Dermis blood vessel endothelial cell (primary cell): ENCODE measurements at places on chromosomes 5 and 9.
A peak's percentile ranks its signal among the peaks of the same experiment; 100 is the strongest.

DNA sequence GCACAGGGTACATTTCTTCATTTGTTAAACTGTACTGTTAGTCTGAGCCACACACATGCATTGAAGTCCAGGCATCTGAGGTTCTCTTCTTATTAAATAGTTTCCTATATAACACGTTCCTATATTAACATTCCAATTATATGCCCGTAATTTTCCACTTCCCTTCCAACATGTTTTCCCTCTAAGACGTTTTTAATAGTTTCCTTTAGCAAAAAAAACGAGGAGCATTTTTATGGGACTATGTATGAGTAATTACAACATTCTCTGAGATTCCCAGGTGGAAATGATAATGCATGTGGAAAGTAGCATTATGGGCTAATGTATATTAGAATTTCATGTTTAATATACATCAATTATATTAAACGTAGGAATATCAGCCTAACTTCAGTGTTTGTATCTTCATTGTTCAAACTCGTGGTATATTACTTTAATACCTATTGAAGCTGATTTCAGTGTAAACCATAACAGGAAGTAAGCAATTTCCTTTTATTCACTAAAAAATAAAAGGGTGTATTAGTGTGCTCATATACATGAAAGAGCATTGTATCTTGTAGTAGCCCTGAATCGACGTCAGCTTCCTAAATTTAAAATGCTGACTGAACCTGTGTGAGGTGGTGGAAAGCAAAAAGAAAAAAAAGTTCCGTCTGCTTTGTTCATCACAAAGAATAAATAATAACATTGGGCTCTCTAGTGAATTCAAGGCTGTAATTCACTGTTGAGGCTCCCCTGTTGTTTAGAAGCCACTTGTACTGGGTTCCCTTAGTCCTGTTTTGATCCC lies 11.3 kb downstream of the SMARCA2 start:
- peak; percentile 90 for DNase-seq

DNA sequence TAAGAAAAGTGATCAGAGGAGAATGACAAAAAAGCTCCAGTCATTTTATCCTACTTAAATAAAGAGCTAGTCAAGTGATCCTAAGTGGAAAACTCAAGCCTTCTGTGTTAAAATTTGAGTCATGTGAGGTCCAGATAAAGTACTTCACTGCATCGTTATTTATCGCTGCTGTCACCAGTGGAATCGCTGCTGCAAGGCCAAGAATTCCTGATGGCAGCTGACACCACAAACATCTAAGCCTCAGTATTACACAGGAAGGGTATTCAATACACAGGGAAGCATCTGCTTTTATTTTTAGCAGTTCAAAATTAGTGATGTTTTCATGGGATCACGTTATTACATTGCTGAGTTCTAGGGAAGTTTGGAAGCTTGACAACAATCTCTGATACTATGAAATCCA lies 190.3 kb downstream of the GOLPH3 start:
- DNase-seq = no peak

- no peak for DNase-seq
These were observed 13.1 kb upstream of the RPL26L1 start for GRCh38 chr5:172946146-172946545.

DNA sequence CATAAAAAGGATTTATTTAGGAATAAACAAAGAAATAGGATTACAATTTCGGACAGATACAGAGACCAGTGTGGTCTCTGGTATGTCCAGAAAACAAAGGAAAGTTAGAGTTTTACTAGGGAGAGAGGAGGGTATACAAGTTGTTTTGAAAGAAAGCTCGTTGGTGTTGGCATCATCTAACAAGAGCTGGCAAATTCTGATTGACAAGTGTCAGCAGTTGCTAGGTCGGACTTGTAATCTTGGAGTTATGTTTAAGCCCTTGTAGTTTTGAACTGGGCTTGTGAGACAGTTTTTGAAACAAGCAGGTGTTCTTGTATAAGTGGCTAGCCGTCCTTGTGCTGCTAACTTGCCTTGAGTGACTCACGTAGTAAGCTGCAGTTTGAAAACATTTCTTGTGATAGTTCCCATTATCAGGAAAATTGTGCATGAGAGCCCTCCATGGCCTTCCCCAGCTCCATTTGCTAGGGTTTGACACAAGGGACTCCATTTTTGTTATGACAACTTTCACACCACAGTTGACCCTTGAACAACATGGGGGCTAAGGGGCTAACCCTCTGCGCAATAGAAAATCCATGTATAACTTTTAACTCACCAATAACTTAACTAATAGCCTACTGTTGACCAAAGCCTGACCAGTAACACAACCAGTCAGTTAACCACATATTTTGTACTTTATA lies 48.1 kb downstream of the ZNF622 start:
- no peak for DNase-seq

DNA sequence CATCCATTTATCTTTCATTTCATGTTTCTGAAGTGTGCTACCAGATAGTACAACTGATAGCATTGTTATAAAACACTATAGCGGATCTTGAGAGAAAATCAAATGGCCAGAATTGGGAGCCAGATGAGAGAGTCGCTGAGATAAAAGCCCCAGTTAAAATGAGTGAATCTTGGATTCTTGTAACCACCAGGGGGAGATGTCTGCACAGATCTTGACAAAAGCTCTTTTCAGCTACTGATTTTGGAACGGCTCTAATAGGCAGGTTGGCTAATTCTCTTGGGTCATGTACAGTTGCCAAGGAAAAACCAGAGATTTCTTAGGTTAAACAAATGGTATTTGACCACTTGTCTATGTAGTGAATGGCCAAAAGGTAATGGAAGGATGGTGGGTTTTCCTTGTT lies 21.7 kb downstream of the F2RL2 start:
- peak; percentile 85 for DNase-seq

- no peak for DNase-seq
These were observed 1523.9 kb downstream of the MAT2B start for GRCh38 chr5:165029099-165029870.

GRCh38 chr5:59069438-59070079 lies 486.7 kb downstream of the RAB3C start:
- DNase-seq = peak; percentile 79

GRCh38 chr9:29241320-29241719 lies 1668.0 kb upstream of the C9orf72 start:
- no peak for DNase-seq

GRCh38 chr9:13911473-13911872 lies 402.5 kb downstream of the NFIB start:
- DNase-seq = no peak

DNA sequence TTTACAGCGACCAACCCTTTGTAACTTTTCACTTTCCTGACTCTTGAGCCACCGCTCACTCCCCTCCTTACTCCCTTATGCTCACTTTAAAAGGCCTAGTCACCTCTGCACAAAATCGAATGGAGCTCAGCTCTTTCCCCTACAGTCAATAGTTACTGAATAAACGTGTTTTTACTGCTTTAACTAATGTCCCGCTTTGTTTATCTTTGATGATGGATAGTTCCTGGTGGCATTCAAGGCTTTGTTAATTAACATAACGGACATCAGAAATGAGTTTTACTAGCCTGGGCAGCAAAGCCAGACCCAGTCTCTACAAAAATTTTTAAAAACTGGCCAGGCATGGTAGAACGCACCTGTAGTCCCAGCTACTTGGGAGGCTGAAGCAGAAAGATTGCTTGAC lies 5.0 kb downstream of the SERINC5 start:
- DNase-seq = no peak

- DNase-seq = no peak
These were observed 1.3 kb downstream of the EDIL3 start for GRCh38 chr5:84383296-84383815.

- no peak for DNase-seq
These were observed 580.2 kb downstream of the EBF1 start for GRCh38 chr5:158519433-158520021.

DNA sequence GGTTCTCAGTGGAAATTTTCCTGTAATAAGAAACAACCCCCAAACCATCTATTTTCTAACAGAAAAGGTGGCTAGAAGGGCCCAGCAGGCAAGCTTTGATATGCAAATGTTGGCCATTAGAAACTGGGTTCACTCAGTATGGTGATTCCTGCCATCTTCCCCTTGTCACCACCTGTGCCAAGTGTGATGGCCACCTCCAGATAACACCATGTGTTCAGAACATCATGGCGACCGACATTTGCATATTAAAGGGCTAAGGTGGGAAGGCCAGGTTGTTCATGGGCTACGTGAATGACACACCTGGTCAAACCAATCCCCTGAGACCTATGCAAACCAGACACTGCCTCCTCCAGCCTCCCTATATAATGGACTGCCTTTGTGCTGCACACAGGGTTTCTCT lies 20.4 kb downstream of the FOXE1 start:
- no peak for DNase-seq

GRCh38 chr5:77235846-77236721 lies 25.6 kb downstream of the PDE8B start:
- no peak for DNase-seq

DNA sequence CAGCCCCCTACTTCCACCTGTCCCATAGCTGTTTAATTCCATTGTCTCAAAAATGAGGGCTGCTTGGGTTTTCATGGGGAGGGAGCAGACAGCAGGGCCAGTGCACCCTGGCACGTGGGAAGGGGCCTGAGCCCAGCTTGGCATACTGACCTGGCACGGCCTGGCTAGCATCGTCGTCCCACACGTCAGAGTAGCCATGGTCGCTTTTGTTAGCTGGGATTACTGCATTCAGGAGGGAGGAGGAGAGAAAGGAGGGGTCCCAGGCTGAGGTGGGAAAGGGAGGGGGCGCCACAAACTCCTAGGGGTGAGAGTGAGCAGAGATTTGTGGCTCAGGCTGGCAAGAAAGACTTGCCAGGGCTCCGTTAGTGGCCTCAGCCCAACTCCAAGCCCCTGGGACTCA lies 21.1 kb upstream of the CYSTM1 start:
- DNase-seq = no peak

- DNase-seq = no peak
These were observed 41.1 kb downstream of the LIX1 start for GRCh38 chr5:97101189-97101910.

DNA sequence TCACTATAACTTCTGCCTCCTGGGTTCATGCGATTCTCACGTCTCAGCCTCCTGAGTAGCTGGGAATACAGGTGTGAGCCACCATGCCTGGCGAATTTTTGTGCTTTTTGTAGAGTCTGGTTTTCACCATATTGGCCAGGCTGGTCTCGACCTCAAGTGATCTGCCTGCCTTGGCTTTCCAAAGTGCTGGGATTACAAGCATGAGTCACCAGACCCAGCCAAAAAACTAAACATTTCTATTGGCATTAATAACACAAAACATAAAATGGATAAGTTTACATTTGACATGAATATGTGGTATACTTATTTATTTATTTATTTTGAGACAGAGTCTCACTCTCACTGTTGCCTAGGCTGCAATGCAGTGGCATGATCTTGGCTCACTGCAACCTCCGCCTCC lies 13.6 kb upstream of the REEP5 start:
- DNase-seq = no peak

- no peak for DNase-seq
These were observed 37.4 kb upstream of the CNOT6 start for GRCh38 chr5:180456792-180457191.

GRCh38 chr5:150487199-150488061 lies 20.5 kb upstream of the NDST1 start:
- DNase-seq = peak; percentile 66

- DNase-seq = no peak
These were observed 95.2 kb downstream of the PLCXD3 start for GRCh38 chr5:41415242-41415641.

- DNase-seq = no peak
These were observed 209.8 kb downstream of the CWC27 start for GRCh38 chr5:64978546-64978945.

- DNase-seq = peak; percentile 81
These were observed 132.4 kb upstream of the EPB41L4A start for GRCh38 chr5:112551419-112552032.

- no peak for DNase-seq
These were observed 77.2 kb upstream of the BOD1 start for GRCh38 chr5:173693670-173694069.

- no peak for DNase-seq
These were observed 47.2 kb downstream of the F2R start for GRCh38 chr5:76763136-76763535.

- DNase-seq = no peak
These were observed 88.0 kb downstream of the ADAMTS2 start for GRCh38 chr5:179257176-179257682.

GRCh38 chr5:115430374-115430773 lies 114.2 kb downstream of the FEM1C start:
- no peak for DNase-seq

DNA sequence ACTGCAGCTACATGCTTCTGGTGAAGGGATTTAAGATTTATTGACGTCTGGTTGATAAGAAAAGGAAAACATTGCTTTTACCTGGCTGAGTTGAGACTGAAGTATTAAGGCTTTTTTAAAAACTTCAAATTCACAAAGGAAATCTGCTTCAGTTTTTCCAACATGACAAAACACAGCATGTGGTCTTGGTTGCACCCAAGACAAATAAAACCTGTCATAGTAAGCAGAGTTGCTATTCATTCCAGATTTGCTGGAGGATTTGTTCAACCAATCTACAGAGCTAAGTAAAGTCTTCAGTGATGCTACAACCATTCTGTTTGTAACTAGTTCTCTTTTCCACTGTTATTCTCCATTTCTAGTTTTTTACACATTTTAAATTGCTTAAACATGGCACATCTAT lies 11.3 kb downstream of the C5orf63 start:
- no peak for DNase-seq

GRCh38 chr9:76620996-76621395 lies 143.2 kb upstream of the PCA3 start:
- DNase-seq = no peak

DNA sequence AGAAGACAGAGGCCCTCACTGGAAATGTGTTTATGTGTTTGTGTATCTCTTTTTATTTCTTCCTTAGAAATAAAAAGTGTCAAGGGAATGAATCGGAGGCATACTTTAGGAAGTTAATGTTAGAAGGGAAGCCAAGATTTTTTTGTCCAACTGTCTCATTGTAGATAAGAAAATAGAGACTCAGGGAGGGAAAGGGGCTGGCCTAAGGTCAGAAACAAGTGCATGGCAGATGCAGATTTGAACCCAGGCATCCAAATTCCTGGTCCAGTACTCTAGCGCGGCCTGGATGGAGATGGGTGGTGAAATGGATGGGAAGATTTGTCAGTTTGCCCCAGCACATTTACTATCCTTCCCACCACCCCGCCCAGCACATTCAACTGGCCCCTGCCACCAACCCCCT lies 19.8 kb upstream of the TNIP1 start:
- no peak for DNase-seq

DNA sequence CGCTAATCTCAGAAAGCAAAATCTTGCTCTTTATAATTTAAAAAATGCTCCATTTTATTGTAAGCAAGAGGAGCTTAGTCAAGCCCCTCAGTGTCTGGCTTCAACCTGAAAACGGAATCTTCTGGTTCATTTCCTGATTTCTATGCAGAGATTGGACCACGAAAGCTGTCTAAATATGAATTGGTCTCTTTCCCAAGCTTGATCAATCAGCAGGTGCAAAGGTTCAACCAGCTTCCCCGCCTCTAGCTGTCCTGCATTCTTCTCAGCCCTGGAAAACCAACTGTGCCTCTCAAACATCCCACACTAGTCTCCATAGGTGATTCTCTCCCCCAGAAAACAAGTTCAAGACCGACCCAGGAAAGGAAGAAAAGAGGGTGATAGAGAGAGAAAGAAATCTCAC lies 34.5 kb downstream of the FNBP1 start:
- no peak for DNase-seq

GRCh38 chr5:44646016-44646415 lies 162.7 kb upstream of the MRPS30 start:
- no peak for DNase-seq

- peak; percentile 77 for DNase-seq
These were observed 739 bp downstream of the PPP2CA start for GRCh38 chr5:134224888-134225779.
